LoVo (cell line): ENCODE measurements at places on chromosomes 1 and 21.

GRCh38 chr1:21927533-21928237, 9.4 kb downstream of the HSPG2 start:
- peak; percentile 63 for DNase-seq

DNA sequence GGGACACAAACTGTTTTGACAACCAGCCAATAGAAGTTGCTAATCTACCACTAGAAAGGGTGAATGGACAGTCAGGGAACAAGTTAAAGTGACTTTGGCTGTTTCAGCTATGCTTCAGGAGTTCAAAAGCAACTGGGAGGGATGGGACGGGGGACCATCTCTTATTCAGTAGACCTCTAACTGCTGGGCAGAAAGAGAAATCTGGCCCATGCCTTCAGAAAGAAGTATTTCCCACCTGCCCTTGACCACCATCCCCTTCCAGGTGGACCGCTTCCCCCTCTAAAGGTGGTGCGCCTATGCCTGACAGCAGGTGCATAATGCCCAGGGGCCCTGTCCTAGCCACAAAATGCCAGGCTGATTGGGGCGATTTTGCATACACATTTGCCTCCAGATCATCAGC, 5.2 kb downstream of the ITPKB start:
- no peak for DNase-seq

DNA sequence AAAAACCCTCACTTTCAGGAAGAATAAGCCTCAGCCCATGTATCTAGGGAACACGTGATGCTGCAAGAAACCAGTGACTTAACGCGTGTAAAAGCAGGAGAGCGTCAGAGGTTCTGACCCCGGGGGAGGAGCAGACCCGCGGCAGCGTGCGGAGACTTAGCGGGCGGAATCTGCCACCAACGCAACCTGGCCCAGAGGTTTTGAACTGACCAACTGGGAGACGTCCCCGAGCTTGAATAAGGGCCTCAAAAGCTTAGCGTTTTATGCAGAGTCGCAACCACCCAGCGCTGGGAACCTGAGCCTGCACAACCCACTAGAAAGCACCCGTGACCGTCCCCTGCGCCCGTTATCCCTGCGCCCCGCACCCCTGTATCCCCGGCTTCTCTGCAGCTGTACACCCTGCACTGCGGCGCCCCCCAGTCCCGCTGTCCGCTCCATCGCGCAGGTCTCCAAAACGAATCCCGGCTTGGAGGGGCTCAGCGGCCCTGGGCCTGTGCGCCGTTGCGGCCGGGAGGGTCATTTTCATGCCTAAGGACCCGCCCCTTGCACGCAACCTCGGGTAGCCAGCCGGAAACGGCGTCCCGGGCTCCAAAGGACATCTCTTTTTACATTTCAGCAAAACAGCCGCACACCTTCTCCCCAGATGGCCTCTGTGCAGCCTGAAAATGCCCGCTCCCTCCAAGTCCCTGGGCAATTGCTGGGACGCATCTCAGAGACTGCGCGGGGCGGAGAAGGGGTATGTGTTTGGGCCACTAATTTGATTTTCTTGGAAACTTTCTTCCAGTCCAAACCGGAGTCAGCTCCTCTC, 29.4 kb upstream of the TRIM17 start:
- DNase-seq, result no peak

DNA sequence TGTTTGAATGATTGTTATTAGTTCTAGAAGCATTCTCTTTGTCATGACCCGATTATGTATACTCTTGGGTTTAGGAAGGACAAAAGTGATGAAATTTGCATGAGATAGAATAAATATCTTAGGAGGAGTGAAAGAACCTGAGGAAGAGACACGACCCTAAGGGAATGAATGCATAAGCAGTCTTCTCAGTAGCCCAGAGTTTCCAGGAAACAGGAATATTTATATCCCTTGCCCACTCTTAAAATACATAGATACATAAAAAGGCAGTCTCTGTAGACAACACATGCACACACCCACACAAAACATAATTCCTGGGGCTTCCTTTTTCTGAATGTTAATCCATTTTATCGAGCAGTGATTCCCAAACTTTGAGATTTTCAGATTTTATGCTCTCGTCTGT, 19.4 kb downstream of the CLEC20A start:
- no peak for DNase-seq

DNA sequence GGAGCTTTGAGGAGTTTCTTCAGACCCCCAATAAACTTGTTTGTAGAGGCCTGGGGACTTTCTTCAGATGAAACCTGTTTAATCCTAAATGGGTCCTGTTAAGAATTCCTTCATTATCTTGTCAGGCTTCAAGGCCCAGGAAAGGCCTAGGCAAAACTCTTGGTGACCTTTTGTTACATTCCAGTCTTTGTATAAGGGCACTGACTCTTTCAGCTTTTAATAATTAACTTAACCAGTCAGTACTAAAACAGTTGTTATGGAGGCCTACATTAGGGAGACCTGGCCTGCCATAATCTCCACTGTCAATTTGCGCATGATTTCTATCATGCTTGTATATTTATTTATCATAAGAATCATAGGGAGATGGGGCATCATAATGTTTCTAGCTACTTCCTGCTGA, 110.2 kb downstream of the FCRL5 start:
- no peak for DNase-seq

GRCh38 chr1:108502624-108503023, 52.5 kb downstream of the NBPF6 start:
- peak; percentile 16 for DNase-seq

GRCh38 chr1:109564194-109564878, 15.9 kb downstream of the GNAI3 start:
- DNase-seq, result no peak

DNA sequence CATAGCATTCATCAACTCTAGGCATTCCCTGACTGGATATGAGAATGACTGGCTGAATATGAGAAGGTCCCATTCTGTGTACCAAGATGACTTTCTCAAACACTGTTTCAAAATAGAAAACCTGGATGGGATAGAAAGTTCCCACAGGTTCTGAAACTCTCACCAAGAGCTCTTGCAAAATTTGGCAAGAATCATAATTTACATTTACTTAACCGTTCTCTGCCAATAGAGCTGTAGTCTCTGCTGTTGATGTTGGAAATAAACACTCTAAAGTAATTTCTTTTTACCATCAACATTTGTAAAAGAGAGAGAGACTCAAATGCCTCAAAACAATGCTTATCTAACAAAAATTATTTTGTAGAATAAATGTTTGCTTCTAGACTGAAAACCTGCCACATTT, 221.1 kb downstream of the LMO4 start:
- DNase-seq, result no peak

DNA sequence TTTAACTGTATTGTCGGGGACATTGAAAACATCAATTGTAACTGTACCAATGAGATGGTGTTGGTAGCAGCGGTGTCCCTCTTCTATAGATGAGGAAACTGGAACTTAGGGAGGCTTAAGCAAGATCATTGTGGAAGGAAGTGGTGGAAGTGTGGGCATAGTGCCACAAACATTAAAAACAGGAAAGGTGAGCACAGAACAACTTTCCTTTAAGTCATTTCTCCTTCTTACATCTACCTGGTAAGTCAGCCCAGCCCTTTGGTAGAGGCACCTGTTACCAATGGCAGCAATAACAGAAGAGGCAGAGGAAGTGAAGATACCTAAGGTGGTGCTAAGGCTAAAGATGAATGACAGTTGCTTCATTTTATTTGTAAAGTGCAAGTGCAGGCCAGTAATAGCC, 12.0 kb upstream of the CTSS start:
- no peak for DNase-seq
